ENCODE measurements at places on chromosomes 1 and 21. TPM values are rescaled to one million over a fixed set of nuclear protein-coding genes. Genes with fewer than 3 reads are reported as not detected.

- DNase-seq: no peak
- H3K4me1 ChIP-seq: peaks cover 10% of the 10 kb centered on the region
- H3K27me3 ChIP-seq: peaks cover 8% of the 10 kb centered on the region
- peak overlapping the region; percentile 58 for H3K27ac ChIP-seq
Measured at GRCh38 chr1:20632386-20632785, 872 bp upstream of the PINK1 start.

- peaks cover 3% of the 10 kb centered on the region for H3K27me3 ChIP-seq
- H3K27ac ChIP-seq: peak overlapping the region; percentile 33
- H3K4me3 ChIP-seq: no peak overlapping the region
Measured at GRCh38 chr1:43267291-43267805, 2.4 kb upstream of the TMEM125 start.

S100A1 gene
- total RNA-seq: not detected

GRCh38 chr1:82695443-82695842 is 894.7 kb downstream of the ADGRL2 start:
- H3K4me3 ChIP-seq: no peak overlapping the region
- no peak overlapping the region for H3K27ac ChIP-seq
- no peaks in the 10 kb centered on the region for H3K4me1 ChIP-seq
- DNase-seq: no peak
- no peaks in the 10 kb centered on the region for H3K36me3 ChIP-seq

DNA sequence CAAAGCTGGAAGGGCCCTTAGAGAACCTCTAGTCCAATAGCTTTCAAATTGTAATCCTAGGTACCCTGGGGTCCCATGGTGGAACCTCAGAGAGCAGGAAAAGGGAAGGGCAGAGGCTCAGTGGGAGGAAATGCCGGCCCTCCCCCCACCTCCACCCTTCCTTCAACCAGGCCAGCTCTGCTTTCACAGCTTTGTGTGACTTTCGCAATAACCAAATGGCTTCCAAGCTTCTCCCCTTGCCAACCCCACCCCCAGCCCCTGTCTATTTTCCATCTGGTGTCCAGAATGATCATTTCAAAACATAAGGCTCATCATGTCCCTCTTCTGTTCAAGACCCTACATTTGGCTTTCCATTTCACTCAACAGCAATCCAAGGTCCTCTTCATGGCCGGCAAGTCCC is 74.4 kb downstream of the CD58 start:
- H3K4me1 ChIP-seq: peaks cover 40% of the 10 kb centered on the region
- no peaks in the 10 kb centered on the region for H3K27me3 ChIP-seq
- peak overlapping the region; percentile 3 for H3K4me3 ChIP-seq
- H3K36me3 ChIP-seq: no peaks in the 10 kb centered on the region

VAV3 gene
- 10.0 TPM for total RNA-seq

YOD1 gene
- total RNA-seq: 12.3 TPM

PCAT6 gene
- 13.9 TPM for total RNA-seq

GRCh38 chr1:78211483-78212092 is 165.8 kb downstream of the GIPC2 start:
- H3K4me1 ChIP-seq: no peaks in the 10 kb centered on the region
- H3K27ac ChIP-seq: no peak overlapping the region
- H3K4me3 ChIP-seq: no peak overlapping the region
- H3K27me3 ChIP-seq: peaks cover 16% of the 10 kb centered on the region

DNA sequence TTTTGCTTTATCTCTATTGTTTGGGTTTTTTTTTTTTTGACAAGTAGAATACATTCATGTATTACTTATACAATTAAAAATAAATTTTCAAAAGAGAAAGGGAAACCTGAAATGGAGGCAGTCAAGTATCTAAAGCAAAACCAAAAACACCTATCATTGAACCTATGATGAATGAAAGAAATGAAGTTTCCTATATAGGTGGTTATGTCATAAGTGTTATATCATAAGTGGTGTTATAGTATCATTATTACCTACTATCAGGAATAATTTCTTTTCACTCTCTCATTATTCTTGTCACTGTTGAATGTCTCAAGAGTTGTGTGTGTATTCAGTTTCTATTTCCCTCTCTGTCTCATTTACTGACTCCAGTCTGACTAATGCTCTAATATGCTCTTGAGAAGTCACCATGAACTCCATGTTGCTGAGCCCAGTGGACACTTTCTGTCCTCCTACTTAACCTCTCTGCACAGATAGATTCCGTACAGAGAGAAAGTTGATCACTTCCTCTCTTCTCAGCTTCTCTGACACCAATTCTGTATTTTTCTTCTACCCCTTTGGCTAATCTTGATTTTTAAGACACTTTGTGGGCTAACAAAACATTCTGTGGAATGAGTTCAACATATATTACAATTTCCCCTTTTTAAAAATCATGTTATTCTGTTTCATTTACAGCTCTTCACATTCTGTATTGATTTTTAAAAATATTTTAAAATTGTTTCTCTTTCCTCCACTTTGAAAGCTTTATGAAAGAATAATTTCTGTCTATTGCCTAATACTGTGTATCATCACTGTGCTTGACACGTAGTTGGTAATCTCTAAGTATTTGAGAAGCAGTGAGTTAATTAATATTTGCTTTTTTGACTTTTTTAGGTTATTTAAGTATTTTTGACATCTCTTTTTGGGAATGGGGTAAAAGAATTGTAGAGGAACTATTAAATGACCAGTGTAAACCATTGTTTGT is 50.1 kb downstream of the RASAL2 start:
- DNase-seq: no peak
- no peak overlapping the region for H3K27ac ChIP-seq
- no peak overlapping the region for H3K4me3 ChIP-seq
- no peaks in the 10 kb centered on the region for H3K27me3 ChIP-seq
- H3K4me1 ChIP-seq: no peaks in the 10 kb centered on the region

- no peaks in the 10 kb centered on the region for H3K27me3 ChIP-seq
- H3K4me3 ChIP-seq: peak overlapping the region; percentile 10
- H3K4me1 ChIP-seq: peaks cover 32% of the 10 kb centered on the region
- H3K36me3 ChIP-seq: no peaks in the 10 kb centered on the region
- DNase-seq: no peak
Measured at GRCh38 chr21:38266732-38267131, 9.9 kb downstream of the KCNJ15 start.

- peaks cover 15% of the 10 kb centered on the region for H3K27me3 ChIP-seq
- H3K27ac ChIP-seq: peak overlapping the region; percentile 61
- H3K4me3 ChIP-seq: no peak overlapping the region
- H3K4me1 ChIP-seq: peaks cover 27% of the 10 kb centered on the region
- no peak for DNase-seq
Measured at GRCh38 chr1:201344206-201345080, 33.0 kb downstream of the TNNT2 start.

DNA sequence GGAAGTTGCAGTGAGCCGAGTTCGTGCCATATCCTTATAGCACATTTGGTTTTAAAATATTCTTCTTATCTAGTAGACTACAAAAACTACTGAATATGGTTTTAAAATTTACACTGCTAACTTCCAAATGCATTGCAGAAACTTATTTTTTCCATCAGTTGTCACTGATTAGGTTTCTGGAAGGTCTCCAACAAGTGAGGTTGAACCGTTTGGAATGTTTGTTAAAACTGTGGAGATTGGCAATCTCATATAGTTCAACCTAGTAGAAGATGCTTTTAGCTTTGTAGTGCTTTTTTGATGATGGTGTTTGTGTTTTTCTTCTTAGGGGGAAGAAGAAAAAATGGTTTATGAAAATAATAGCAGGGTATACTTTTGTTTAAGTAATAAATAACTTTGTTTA is 12.9 kb downstream of the CENPF start:
- H3K27ac ChIP-seq: no peak overlapping the region
- no peak for DNase-seq
- no peak overlapping the region for H3K4me3 ChIP-seq
- H3K4me1 ChIP-seq: no peaks in the 10 kb centered on the region

DNA sequence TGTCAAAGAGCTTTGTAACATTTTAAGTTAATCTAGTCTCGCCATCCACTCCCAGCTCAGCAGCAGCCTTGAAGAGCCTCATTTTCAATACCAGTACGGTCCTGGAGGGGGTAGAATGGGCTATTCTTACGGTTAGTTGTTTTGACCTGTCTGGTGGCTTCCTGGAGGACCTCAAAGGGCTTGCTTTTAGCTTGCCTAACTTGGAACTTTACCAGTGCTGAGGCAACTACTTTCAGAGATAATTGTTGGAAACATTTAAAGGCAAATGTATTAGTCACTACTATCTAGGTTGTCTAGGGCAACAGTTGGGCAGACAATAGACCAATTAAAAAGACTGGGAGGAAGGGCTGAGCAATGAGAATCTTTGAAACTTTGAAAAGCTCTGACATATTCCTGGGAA is 56.0 kb downstream of the TTLL7 start:
- H3K27ac ChIP-seq: no peak overlapping the region
- H3K4me1 ChIP-seq: no peaks in the 10 kb centered on the region
- no peaks in the 10 kb centered on the region for H3K27me3 ChIP-seq
- peaks cover 18% of the 10 kb centered on the region for H3K36me3 ChIP-seq
- DNase-seq: no peak

GRCh38 chr1:215569986-215570824 is 3.1 kb downstream of the KCTD3 start:
- peaks cover 30% of the 10 kb centered on the region for H3K4me1 ChIP-seq
- peaks cover 5% of the 10 kb centered on the region for H3K36me3 ChIP-seq
- no peak for DNase-seq
- H3K27ac ChIP-seq: peak overlapping the region; percentile 41

GRCh38 chr1:232561381-232561780 is 68.6 kb downstream of the SIPA1L2 start:
- no peaks in the 10 kb centered on the region for H3K36me3 ChIP-seq
- no peaks in the 10 kb centered on the region for H3K27me3 ChIP-seq
- H3K4me1 ChIP-seq: peaks cover 60% of the 10 kb centered on the region
- no peak overlapping the region for H3K4me3 ChIP-seq
- no peak overlapping the region for H3K27ac ChIP-seq

KCTD3 gene
- total RNA-seq: 53.7 TPM

TPTE gene
- not detected for total RNA-seq

THEM5 gene
- total RNA-seq: not detected

DNA sequence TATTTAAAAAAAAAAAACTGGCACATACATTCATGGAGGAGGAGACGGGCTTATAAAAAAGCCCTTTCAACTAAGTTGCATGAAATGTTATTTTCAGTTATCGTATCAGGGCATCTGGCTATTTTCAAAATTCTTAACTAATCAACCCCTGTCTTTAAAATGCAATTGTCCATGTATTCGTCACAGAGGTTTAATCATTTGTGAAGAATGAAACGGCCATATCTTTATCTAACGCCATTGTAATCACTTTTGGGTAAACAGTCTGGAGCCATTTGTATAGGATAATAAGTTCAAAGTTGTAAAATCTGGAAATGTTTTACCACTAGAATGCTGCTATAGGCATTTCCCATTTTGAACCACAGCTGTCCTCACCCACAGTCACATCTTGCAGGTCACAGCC is 30.4 kb downstream of the SLC30A10 start:
- peaks cover 5% of the 10 kb centered on the region for H3K27me3 ChIP-seq
- no peaks in the 10 kb centered on the region for H3K4me1 ChIP-seq
- no peaks in the 10 kb centered on the region for H3K36me3 ChIP-seq
- H3K4me3 ChIP-seq: no peak overlapping the region
- DNase-seq: no peak
- no peak overlapping the region for H3K27ac ChIP-seq

FGGY gene
- total RNA-seq: 18.8 TPM

DNA sequence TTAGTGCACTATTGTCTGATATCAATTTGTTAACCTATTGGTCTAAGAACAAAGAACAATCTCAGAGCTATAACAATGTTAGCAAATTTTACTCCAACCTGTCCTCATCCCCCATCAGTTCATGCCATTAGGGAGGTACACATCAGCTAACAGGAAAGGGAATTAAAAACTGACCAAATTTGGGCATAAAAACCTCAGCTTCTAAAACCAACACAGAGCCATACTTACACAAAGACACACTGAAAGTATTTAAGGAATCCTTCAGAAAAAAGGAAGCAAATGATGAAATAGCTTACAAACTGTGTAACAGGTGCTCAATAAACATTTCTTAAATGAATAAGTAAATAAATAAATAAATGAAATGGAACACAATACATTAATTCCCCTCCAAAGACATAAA is 89.2 kb downstream of the TTLL7 start:
- no peak for DNase-seq
- no peak overlapping the region for H3K4me3 ChIP-seq
- H3K27me3 ChIP-seq: no peaks in the 10 kb centered on the region
- H3K27ac ChIP-seq: no peak overlapping the region
- no peaks in the 10 kb centered on the region for H3K4me1 ChIP-seq
- H3K36me3 ChIP-seq: peaks cover 11% of the 10 kb centered on the region

DNA sequence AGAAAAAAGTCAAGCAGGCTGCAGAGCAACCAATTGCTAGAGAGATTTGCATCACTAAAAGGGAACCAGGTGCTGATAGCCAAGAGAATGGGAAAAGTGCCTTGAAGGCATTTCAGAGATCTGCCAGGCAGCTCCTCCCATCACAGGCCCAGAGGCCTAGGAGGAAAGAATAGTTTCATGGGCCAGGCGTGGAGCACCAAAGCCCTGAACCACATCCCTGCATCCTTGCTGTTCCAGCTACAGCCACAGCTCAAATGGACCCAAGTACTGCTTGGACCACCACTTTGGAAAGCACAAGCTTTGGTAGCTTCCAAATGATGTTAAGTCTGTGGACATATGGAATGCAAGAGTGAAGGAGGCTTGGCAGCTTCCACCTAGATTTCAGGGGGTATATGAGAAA is 29.7 kb upstream of the ZSWIM5 start:
- H3K27me3 ChIP-seq: peaks cover 9% of the 10 kb centered on the region
- H3K4me1 ChIP-seq: no peaks in the 10 kb centered on the region
- H3K4me3 ChIP-seq: no peak overlapping the region

- no peak overlapping the region for H3K27ac ChIP-seq
- no peak for DNase-seq
- no peak overlapping the region for H3K4me3 ChIP-seq
- no peaks in the 10 kb centered on the region for H3K4me1 ChIP-seq
Measured at GRCh38 chr1:83970114-83970513, 28.8 kb downstream of the TTLL7 start.

DNA sequence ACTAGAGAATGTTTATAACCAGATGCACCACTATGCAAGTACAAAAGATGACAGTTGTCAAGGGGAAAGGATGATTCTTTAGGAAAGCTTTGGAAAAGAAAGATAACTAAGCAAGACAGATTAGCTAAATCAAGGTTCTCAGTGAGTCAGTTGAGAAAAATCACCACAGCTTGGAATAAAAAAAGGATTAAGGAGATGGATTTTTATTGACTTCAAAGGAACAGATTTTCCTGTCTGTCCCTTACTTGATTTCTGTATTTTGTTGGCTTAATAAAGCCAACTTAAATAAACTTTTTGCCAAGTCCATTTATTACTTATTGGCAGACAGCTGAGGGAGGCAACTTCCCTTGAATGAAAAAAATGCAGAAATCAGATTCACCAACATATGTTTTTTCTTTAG is 93.9 kb downstream of the NR5A2 start:
- H3K27ac ChIP-seq: no peak overlapping the region
- H3K4me3 ChIP-seq: no peak overlapping the region
- H3K27me3 ChIP-seq: no peaks in the 10 kb centered on the region
- peaks cover 4% of the 10 kb centered on the region for H3K4me1 ChIP-seq
- DNase-seq: no peak

GRCh38 chr1:70353601-70354331 is 756 bp downstream of the ANKRD13C start:
- no peaks in the 10 kb centered on the region for H3K36me3 ChIP-seq
- H3K4me3 ChIP-seq: peak overlapping the region; percentile 96
- DNase-seq: no peak
- H3K4me1 ChIP-seq: peaks cover 20% of the 10 kb centered on the region

All from type B pancreatic cell (in vitro differentiated cells).